ENCODE measurements at places on chromosomes 4 and X. TPM values are rescaled to one million over a fixed set of nuclear protein-coding genes. Genes with fewer than 3 reads are reported as not detected.

Gene SGCB
- 105 TPM for total RNA-seq

Gene HSFX4
- total RNA-seq = not detected

Gene MAGEC2
- not detected for total RNA-seq

Gene PHOX2B
- not detected for total RNA-seq

Gene CLDN34
- total RNA-seq = not detected

Gene FAM241A
- total RNA-seq = 0.53 TPM

DNA sequence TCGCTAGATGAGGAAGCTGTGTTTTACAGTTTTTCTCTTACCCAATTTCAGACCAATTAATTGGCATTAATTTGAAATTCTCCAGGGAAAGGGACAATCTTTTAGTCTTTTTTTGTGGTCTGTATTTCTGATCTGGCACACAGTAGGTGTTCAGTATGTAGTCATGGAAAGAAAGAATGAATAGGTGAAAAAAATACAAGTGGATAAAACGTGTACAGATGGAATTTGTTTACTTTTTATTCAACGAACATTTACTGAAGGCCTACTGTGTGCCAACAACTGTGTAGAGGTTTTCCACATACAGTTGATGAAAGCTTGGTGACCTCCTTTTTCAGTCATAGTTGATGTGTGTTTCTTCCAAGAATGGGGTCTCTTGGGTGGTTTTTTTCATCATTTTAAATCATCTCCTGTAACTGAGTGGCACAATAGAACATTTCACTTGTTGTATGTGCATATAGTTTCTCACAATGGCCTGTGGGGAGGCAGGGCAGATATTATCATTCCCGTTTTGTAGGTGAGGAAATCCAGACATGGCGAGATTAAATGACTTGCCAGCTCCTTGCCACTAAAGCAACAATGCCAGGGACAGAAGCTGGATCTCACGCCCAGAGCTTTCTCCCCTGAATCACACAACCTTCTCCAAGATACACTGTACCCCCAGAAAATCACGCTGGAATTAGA lies 102.4 kb downstream of the CEP135 start:
- DNase-seq = no peak

- no peak for DNase-seq
These were observed 62.1 kb upstream of the LANCL3 start for GRCh38 chrX:37509349-37509748.

DNA sequence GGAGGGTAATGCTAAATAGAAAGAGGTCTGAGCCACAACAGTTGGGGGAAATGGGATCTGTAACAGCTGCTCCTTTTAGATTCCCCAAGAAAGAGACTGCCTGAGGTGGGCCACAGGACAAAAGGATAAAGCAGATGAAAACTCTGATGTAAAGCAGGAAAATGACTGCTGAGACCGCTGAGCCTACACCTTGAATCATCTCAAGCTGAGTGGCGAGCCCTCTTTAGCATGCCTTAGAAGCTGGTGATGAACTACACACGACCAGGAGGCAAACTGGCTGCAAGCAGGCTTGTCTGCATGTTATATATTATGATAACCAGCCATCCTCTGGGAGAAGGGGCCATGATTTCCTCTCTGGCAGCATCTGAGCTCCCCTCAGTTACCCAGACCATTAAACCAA lies 88.4 kb downstream of the TTC29 start:
- DNase-seq = no peak

DNA sequence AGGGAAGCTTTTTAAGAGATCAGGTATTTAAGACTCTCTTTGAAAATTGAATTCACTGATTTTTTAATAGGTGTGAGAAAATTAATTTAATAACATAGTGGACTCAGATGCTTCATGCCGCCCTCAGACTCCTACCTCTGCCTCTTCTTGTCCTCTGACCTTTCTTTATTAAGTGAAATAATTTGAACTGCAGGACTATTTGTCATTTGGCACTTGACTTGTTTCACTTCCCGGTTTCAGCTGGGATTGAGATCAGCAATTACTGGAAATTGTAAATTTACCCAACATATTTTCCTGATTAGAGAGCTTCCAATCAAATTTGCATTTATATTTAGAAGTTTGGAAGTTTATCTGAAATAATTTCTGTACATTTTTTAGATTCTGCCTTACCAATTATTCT lies 116.8 kb downstream of the CBR4 start:
- no peak for DNase-seq

GRCh38 chrX:22666441-22666840 lies 333.3 kb upstream of the DDX53 start:
- DNase-seq = no peak

GRCh38 chr4:184635381-184635780 lies 13.9 kb downstream of the CASP3 start:
- no peak for DNase-seq

DNA sequence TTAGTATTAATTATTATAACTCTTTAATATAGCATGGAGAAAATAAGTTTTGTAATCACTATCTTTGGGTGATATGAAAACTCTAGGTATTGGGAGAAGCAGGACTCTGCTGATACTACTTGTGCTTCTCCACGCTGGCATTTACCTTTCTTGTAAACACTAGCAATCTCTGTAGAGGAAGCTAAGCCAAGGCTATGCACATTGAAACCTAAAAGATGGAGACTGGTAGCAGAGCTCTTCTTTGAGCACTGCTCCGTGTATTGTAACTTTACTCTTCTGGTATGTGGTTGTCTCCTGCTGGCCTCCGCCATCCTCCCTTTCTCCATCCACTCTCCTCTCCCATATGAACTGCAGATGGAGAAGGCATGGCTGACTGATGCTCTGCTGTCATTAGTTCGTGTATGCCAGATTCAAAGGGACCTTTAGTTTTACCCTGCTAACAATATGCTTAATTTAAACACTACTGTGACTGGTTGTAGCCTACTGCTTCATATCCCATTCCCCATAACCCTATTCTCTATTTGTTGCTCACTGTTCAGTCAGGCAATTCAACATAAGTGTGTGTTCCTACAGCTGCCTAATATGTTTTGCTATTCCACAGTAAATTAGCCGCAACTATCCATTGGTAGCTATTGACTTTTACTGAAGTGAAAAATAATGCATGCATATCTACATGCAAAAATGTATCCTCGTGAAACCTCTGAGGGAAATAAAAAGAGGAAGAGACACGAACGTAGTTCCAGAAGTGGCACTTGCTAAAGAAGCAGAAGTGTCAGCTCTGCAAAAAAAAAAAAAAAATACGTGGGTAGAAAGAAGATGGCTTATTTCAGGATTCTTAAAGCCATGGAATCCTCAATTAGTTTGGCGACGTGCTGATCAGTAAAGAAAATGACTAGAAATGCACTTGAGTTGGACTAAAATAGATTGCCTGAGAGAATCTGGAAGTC lies 55.6 kb upstream of the CCSER1 start:
- DNase-seq = no peak

- DNase-seq = no peak
These were observed 32.2 kb upstream of the MAGEA10 start for GRCh38 chrX:152170621-152171020.

DNA sequence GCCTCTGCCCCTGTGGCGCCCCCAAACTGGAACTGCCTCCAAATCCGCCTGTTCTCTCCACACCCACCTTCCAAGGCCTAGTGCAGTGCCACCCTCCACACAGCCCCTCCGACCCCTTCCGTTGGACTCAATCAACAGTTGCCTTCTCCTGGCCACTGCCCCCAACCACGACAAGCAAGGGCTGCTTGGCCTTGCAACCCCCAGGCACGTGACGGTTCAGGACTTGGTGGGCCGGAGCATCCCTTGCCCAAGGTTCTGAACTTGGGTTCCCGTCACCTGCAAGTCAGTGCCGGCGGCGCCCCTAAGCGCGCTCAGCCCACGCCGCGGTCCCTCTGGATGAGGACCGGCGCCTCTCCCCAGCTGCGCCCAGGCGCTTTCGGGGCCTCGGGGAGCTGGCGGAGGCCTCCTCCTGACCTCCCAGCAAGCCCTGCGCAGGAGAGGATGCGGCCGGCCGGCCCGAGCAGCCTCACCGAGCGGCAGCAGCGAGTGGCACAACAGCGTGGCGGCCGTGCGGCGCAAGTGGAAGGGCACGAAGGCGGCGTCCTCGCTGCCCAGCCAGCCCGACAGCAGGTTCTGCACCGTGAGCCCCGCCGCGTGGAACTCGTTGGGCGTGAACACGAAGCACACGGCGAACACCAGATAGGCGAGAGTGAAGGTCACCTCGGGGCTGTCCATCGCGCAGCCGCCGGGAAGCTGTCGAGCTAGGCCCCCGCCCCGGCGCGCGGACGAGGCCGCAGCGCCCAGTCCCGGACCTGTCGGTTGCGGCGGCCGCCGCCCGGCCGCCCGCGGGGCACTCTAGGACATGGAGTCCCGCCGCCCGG lies 750 bp downstream of the TMEM129 start:
- DNase-seq = peak; percentile 93

GRCh38 chrX:3711331-3711917 lies 2.0 kb downstream of the PRKX start:
- peak; percentile 59 for DNase-seq
